T1000 (cell line): ENCODE measurements at places on chromosomes 5 and 9.

GRCh38 chr5:41427505-41427904 is 82.9 kb downstream of the PLCXD3 start:
- no peak for DNase-seq

- no peak for DNase-seq
These were observed 35.7 kb downstream of the PFDN1 start for GRCh38 chr5:140267201-140267540.

DNA sequence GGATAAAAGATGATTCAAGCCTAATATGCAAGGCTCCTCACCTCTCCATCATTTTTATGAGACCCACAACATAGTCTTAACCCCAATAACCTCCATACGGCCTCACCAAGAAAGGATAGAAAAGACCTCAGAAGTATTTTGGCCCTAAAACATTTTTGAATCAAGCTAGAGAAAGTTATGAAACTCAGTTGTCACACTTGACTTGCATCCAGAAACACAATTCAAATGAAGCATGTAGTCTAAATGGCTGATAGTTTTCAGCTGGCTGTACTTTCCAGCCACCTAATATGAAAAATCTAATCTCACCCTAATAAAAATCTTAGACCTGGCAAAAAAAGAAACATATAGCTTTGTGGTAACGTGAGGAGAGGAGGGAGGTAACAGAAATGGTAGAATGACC is 116.1 kb downstream of the ARL15 start:
- DNase-seq, result no peak

DNA sequence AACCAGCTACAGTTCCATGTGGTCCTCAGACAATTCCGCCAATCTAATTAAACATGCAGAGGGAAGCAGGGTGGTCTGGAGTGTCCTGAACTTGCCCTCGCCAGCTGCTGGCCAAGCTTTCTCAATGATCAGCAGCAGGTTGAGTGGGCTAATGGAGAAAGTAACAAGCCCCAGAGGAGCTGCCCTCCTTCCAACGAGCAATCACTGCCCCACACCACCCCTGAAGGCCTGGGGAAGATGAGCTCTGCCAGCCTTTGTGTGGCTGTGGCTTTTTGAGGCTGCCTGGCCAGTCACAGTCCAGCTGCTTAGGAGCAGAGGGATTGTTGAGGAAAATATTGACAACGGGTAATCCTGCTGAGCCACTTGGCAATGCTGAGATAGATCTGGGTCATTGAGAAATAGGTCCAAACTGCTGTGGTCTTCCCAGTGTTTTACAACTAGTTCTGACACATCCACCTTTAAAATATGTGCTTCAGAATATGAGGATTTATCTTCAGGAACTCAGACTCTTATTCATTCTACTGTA is 107.3 kb downstream of the CD180 start:
- peak; percentile 9 for DNase-seq

- no peak for DNase-seq
These were observed 102.4 kb downstream of the ZNF354C start for GRCh38 chr5:179162351-179163235.

- DNase-seq, result peak; percentile 42
These were observed 16.1 kb downstream of the GBGT1 start for GRCh38 chr9:133147412-133148198.

GRCh38 chr9:37923118-37923795 is 19.3 kb upstream of the SLC25A51 start:
- no peak for DNase-seq
